Activated naive CD4-positive, alpha-beta T cell treated with anti-CD3 and anti-CD28 coated beads, Interleukin-2, amount 50 U/mL, for 72 hours (primary cell): ENCODE measurements at places on chromosomes 16 and 17. TPM values are rescaled to one million over a fixed set of nuclear protein-coding genes. Genes with fewer than 3 reads are reported as not detected.

Gene FBXL16
- total RNA-seq, result 2.8 TPM

Gene GNG13
- total RNA-seq, result not detected

Gene CSH1
- total RNA-seq, result 8.9 TPM

Gene CNTD1
- 0.43 TPM for total RNA-seq

Gene GDPD3
- 25.8 TPM for total RNA-seq

Gene TBC1D28
- not detected for total RNA-seq

Gene LDHD
- 0.64 TPM for total RNA-seq
